ENCODE measurements at places on chromosomes 12 and 14.

- no peak for DNase-seq
Observed at GRCh38 chr14:53140585-53140984, 12.5 kb downstream of the DDHD1 start.

GRCh38 chr12:16389594-16389993, 42.1 kb downstream of the MGST1 start:
- no peak for DNase-seq

- no peak for DNase-seq
Observed at GRCh38 chr12:62760779-62761178, 174.2 kb downstream of the PPM1H start.

DNA sequence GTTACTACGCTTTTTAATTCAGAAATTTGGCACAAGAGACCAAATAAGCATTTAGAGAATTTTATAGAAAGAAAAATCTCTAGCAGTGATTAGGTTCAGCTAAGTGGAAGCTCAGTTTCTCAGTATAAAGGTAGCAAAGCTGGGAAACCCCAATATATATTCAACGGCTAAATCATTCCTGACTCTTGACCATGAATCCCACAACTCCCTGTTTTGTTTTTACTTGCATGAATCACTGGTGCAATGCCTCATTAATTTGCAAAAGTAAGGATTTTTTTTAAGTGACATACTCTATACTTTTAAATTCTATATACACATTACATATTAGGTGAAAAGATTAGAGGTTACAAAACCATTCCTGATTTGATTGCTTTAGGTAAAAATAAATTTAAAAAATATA, 74.3 kb upstream of the PLEKHG7 start:
- no peak for DNase-seq

DNA sequence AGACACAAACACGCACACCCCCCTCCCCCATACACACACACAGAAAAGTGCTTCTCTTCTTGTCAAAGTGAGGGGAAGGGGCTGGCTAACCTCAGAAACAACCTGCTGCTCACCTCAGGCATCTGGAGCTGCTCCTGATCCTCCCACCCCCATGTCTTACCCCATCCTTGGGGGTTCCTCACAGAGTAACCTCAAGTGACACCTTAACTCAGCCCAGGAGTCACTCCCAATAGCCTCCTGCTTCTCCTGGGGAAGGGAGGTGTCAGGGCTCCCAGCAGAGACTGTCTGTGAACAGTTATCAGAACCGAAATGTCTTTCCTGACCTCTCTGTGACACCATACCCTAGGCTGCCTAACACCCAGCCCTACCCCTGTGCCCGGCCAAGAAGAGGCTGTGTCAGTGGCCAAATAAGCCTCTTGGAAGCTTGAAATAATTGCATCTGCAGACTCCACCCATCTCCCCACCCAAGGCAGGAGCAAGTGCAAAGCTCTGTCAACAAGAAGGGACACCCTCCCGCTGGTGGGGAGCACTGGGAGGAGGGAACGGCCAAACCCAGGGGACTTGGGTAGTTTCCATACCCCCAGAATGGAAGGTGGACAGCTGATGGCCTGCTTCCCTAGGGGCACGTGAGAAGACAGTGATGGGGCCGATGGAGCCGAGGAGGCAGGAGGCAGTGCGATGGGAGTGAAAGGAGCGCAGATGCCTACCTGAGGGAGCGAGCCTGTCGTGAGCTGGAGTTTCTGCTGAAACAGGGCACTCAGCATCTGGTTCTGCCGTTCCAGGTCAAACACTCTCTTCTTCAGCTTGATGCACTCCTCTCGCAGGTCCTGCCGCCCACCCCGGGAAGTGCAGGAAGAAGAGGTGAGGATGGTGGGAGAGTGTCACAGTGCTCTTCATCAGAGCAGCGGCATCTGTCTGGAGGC, 26.8 kb downstream of the NCKAP5L start:
- DNase-seq, result no peak

DNA sequence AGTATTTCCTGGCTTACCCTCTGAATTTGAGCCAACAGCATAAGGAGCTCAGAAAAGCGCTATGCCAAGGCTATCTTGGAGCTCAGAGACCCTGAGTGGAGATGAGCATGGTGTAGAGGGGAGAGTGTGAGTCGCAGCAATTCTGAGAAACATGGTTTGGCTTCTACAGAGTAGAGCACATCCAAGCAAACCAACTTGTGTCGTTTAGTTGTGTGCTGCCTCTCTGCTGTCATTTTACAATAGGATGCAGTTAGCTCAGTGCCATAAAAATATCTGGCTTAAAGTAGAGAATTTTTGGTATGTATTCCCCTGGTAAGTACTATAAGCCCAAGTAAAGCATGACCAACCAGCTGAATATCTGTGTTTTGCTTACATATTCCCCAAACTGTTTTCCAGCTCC, 249.2 kb downstream of the TRHDE start:
- no peak for DNase-seq

DNA sequence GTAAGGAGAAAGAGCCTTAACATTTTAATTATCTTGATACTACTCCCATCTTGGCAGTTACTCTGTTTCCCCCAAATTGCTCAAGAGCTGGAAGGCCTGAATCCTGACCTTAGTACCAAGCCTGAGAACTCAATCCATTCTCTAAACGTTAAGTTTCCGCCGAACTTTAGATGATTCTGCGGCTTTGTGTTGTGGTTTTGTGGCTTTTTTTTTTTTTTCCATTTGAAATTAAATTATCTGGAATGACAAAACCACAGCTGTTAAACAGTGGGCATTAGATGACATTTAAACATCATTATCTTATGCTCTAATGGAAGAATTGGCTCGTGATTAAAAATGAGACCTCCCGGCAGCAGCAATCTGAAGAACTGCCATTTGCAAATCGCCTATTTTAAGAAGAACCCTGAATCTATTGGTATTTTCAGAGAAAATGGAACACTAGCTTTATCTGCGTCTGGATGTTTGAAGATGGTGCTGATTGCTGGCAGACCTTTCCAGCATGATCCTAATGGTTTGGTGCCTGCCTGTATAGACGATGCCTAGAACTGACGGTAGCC, 38.4 kb downstream of the TMEM132C start:
- DNase-seq, result no peak

DNA sequence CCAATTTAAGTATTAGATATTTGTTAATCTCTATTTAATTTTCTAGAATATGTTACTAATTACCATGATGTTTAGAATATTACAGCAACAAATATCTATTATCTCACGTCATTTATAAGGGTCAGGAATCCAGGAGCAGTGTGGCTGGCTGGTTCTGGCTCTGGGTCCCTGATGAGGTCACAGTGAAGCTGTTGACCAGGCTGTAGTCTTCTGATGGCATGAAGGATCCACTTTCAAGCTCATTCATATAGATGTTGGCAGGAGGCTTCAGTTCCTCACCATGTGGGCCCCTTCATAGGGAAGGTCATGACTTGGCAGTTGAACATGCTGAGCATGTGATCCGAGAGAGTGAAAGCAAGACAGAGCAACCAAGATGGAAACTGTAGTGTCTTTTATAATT, 375.6 kb downstream of the ATP23 start:
- no peak for DNase-seq

DNA sequence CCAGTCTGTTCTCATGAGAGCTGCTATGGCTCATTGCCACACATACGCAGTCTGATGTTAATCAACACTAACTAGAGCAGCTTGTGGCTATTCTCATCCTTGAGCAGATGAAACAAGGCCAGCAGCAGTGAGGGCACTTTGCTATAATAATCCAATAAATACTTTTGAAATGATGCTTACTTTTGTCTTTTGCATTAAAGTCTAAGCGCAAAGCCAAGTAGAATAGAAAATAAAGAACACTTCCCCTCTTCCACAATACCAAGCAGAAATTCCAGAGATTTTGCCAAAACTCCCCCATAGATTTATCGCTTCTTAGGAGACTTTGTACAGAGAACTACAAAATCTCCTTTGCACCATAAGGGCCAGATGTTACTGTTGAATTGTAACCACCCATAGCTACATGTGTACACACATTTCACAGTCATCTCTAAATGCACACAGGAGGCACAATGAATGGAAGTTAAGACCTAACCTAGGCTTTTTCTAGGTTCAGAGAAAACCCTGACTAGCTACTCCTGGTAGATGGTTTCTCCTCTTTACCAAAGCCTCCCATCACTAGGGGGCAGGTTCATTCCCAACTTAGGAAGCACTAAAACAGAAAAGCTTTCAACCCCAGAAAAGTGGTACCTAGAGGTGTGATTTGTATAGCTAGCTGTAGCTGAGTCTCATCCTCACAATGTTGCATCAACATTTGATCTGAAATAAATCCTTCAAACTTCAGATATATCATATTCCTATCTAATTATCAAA, 119.3 kb downstream of the HMGA2 start:
- DNase-seq, result no peak

All from stimulated activated CD8-positive, alpha-beta memory T cell treated with anti-CD3 and anti-CD28 coated beads, Interleukin-15, amount 100 ng/mL, for 24 hours (primary cell).